Diencephalon (tissue), 1 donor: ENCODE measurements at places on chromosomes 2 and 18. TPM values are rescaled to one million over a fixed set of nuclear protein-coding genes. Genes with fewer than 3 reads are reported as not detected.

The HES6 gene
- 40.6 TPM for total RNA-seq

The SERPINB8 gene
- 2.1 TPM for total RNA-seq

The SERPINB4 gene
- not detected for total RNA-seq

The ITPRIPL1 gene
- 1.6 TPM for total RNA-seq

The UGT1A6 gene
- not detected for total RNA-seq

The WNT10A gene
- total RNA-seq, result 0.46 TPM

The OR6B2 gene
- not detected for total RNA-seq

The INPP4A gene
- total RNA-seq, result 72.9 TPM

The NGEF gene
- 65.0 TPM for total RNA-seq

The EVA1A gene
- not detected for total RNA-seq

The ARHGEF4 gene
- total RNA-seq, result 68.5 TPM

The THUMPD2 gene
- 13.4 TPM for total RNA-seq

The TEKT4 gene
- 2.5 TPM for total RNA-seq

The PCARE gene
- total RNA-seq, result 0.23 TPM

The FAP gene
- 2.3 TPM for total RNA-seq

The CDH2 gene
- total RNA-seq, result 216 TPM

The FOXI3 gene
- not detected for total RNA-seq

The IL36A gene
- total RNA-seq, result not detected

The POTEC gene
- 0.46 TPM for total RNA-seq

The CHN1 gene
- 99.7 TPM for total RNA-seq

The OXER1 gene
- not detected for total RNA-seq

The IL1R2 gene
- not detected for total RNA-seq

The MTERF4 gene
- total RNA-seq, result 37.6 TPM

The INO80C gene
- total RNA-seq, result 10.4 TPM

The FASTKD2 gene
- total RNA-seq, result 53.7 TPM

The PFN4 gene
- 0.92 TPM for total RNA-seq
